ENCODE measurements at places on chromosomes 11 and 22.

DNA sequence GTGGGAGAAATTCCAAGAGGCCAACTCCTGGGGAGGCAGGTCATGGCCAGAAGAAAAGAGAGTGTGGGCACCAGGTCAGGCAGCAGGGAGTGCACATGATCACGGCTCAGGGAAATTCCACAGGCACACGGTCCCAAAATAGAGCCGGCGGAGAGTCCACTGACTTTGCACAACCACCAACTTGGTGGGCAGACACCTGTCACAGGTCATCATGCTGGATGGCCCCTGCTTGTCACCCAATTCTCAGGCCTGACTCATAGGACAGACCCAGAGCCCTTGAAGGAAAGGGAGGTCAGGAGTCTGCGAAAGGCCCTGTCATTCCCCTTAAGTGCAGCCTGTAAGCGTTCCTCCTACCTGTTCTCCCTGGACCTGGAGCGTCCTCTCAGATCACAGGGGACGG lies 15.8 kb downstream of the APOL2 start:
- no peak for DNase-seq

GRCh38 chr11:117387992-117388755 lies 60.5 kb downstream of the CEP164 start:
- DNase-seq = no peak

DNA sequence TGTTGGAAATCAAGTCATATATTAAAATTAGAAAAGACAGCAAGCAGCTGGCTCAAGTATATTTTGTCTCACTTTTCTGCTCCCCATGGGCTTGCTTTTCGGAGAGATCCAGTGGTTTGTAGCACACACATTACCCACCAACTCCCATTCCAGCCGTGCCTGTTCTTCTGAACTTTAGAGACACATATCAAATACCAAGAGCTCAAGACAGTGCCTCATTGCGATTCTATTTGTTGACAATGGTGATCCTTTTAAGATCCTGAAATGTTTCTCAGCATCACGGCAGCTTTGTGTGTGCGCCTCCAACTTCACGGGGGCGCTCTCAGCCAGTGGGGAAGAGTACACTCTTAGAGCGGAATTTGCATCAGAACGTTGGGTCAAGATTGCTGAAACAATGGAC lies 52.9 kb downstream of the BARX2 start:
- DNase-seq = no peak

- DNase-seq = no peak
These were observed 671.9 kb downstream of the NTM start for GRCh38 chr11:132042296-132042695.

- DNase-seq = no peak
These were observed 17.6 kb upstream of the RIC3 start for GRCh38 chr11:8186429-8186828.

- DNase-seq = no peak
These were observed 63.8 kb upstream of the THY1 start for GRCh38 chr11:119486691-119487259.

DNA sequence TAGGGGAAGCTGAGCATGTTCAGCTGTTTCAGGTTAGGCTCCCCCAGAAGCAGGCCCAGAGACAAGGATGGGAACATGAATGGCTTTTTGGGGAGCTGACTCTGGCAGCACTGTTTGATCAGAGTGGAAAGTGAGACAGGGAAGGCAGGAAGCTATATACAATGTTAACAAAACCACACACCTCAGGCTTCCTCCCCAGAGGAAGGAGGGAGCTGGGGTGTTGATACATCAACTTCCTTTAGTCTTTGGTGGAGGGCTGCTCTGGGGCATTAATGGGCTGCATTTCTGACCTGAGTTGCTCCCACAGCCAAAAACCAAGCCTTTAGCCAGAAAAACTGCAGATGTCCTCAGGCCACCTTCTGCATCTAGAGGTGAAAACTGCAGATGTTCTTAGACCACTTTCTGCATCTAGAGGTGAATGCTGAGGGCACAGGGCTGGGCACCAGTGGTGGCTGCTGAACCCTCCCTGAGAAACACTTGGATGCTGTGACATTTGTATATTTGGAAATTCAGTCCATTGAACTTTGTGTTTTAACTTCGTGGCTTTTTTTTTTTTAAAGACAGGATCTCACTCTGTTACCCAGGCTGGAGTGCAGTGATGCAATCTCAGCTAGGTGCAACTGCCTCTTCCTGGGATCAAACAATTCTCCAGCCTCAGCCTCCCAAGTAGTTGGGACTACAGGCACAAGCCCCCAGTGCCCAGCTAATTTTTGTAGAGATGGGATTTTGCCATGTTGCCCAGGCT lies 49.9 kb downstream of the KIAA1671 start:
- no peak for DNase-seq

DNA sequence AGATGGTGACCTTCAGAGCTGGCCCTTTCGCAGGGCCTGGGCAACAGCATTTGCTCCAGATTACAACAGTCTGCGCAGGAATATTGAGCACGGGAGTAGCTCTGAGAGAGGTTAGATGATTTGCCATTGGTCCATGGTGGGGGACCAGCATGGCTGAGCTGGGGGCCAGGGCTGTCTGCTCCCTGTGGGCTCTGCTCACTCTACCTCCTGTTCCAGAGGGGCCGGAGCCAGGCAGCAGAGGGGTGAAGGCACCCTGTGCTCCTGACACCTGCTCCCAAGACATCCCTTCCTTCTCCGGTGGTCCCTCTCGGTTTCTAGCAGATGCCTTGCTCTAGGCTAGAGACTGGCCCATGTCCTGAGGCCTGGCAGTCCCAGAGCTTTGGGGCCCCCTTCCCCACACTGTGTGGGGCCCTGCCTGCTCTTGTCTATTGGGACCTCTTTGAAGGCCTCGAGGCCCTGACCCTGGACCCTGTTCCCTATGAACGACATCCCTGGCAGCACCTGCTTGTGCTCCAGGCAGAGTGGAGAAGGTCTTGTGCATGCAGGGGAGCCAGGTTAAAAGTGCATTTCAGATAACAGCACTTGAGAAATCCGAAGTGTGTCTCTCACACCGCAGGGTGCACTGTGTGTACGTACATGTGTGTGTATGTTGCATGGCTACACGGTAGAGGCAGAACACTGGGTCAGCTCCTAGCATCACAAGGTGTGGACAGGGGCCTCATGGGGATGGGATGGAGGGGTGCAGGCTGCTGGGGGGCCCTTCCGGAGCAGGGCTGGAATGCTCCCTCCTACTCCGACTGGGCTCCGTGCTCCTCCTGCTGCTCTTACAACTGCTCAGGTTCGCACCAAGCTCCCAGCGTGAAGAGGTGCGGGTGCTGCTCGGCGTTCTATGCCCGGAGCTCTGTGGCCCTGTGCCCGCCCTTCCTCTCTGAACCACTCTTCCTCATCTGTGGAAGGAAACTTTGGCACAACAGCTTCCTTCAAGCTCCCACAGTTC lies 123.3 kb upstream of the B3GAT1 start:
- DNase-seq = peak; percentile 10

- no peak for DNase-seq
These were observed 136.1 kb downstream of the DCDC1 start for GRCh38 chr11:31233425-31233824.

DNA sequence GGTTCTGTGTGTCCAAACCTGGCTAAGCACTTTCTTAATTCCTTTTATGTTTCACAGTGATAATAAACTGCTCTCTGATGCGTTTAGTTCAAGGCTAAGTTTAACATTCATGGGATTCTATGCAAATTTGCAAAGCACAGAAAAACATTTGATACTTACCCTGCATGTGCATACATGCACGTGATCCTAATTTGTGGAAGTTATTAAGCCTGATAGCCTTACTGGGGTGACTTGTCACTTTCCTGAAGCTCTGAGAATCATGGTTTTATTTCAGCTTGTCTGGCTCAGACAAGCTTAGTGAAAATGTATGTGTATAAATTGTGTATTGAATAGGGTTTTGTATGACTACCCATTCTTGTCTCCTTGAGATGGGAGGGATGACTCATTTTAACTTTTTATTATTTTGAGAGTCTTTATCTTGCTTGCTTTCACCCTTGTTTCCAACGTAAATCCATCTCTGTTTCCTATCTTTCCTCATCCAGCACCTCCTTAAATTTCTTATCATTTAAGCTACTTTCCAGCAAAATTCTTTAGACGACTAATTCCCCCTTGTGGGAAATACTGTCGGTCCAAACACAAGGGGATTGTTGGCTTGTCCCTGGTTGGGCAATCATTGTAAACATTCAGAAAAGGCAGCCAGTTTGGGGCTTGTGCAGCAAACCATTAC lies 167.1 kb downstream of the C11orf91 start:
- DNase-seq = no peak

- no peak for DNase-seq
These were observed 46.7 kb upstream of the PARVG start for GRCh38 chr22:44133901-44134571.

DNA sequence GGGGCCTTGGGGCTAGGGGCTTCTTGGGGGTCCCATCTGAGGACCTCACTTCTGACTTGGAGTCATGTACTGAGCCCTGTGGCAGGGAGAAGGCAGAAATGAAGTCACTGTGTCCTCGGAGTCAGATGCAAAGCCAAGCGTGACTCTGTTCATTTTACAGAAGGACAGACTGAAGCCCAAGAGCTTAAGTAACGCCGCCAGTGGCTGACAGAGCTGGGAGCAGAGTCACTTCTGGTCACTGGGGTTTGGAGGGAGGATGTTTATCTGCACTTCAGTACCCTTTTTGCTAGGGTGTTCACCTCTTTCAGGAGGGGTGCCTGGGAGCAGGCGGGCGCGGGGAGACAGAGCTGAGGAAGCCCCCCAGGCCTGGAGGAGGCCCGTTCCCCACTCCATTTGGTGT lies 10.7 kb downstream of the CD6 start:
- no peak for DNase-seq

DNA sequence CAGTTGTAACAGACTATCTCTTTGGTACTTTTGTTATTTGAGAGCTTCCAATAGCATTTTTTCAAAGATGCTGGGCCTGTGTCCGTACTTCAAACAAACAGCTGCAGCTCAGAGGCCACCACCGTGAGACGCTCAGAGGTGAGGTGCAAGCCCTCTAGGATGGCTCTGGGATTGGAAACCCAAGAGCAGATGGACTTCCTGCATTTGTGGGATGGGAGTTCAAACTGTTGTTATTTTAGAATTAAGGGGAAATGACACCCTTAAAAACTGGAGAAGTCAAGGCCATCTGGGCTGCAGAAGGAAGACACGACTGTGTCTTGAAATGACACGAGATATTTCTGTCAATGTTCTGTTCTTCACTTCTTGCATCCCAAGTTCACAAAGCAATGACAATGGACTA lies 9.2 kb upstream of the IL10RA start:
- no peak for DNase-seq

GRCh38 chr11:2798951-2799761 lies 86.4 kb downstream of the CDKN1C start:
- DNase-seq = peak; percentile 9

DNA sequence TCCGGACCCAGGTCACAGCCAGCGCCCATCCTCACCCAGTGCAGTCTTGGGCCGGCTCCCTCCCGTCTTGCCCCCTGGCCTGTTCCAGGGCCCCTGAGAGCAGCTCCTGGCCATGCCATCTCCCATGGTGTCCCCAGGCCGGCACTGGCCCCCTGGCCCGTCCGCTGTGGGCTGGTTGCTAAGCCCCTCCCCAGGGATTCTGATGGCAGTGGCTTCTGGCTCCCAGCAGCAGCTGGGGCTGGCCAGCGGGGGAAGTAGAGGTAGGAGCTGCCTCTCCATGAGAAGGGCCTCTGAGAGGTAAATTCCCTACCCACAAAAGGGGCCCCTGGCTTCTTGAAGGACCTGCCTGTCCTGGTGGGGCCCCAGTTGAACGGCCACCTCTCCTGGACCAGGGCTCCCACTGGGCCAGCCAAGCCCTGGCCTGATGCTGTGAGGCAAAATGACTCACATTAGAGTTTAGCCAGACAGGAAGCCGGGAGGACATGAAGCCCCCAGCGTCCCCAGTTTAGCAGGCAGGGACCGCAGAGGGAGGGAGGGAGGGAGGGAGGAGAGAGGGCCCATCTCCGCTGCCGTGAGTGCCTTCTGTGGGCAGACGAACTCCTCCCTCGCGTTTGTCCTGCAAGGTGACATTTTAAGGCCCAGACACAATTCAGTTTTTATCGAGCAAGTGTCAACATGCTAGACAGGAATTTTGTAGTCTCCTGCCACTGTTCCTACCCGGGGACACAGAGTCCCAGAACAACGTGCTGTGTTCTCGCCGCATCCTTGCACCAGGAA lies 32.9 kb upstream of the GAL start:
- no peak for DNase-seq

DNA sequence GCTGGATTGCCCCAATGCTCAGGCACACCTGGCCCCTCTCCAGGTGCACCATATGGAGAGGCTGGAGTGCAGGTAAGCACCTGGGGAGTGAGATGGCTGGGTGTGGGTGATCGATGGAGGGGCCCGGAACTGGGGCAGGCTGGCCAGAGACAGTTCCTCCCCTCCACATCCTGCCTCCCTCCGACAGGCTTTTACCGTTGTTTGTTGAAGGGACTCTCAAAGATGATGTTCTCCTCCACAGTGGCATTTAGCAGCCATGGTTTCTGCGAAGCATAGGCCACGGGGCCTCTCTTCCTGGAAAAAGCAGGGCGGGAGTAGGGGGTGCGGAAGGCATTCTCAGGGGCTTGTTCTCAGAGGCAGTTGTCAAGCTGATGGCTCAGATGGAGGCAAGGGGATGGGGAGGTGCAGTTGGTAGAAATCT lies 25.9 kb upstream of the KCNJ11 start:
- no peak for DNase-seq

GRCh38 chr11:84383576-84383975 lies 1097.4 kb upstream of the CCDC90B start:
- no peak for DNase-seq

DNA sequence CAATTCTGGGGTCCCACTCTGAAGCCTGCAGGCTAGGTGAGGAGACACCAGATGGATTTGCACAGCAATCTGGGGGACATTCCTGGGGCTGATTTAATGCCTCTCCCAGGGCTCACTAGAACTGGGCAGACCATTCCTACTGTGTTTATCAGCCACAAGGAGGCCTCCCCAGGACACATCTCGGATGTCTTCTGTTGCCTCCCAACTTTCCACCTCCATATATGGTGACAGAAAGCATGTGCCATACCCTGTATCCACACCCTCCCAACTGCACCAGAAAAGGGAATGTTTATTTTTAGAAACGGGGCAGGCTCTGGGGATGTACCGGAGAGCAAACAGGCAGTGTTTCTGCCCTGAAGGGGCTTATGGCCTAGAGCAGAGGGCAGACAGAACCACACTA lies 181.8 kb downstream of the CSNK2A3 start:
- DNase-seq = no peak
